ENCODE measurements at places on chromosomes 3 and 15.

DNA sequence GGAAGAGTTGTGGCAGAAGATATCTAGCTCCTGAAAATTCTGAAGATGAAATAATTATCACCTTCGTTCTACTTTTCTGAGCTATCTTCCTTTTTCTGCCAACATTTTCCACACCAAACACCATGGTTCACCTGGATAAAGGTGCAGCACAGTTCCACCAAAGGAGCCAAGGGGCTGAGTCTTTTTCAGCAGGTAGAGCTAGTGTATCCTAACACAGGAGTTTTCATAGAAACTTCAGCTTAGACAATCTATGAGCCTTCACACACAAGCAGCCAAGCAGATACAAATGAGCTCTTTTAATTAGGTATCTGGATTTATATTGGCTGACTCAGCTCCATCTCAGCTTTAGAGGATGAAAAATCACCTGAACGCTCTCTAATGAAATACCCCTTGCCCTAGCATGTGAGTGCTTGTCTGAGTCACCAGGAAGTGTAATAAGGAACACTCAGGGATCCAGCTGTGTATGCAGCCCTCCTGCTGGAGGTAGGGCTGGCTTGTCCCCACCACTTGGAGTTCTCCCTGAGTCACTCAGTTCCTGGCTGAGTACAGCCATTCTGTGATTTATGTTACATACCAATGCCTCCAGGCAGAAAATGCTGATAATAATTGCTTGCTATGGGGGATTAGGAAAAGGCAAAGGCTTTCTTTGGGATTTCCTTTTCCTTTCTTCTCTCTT, 385.7 kb downstream of the LSAMP start:
- peak; percentile 49 for DNase-seq

DNA sequence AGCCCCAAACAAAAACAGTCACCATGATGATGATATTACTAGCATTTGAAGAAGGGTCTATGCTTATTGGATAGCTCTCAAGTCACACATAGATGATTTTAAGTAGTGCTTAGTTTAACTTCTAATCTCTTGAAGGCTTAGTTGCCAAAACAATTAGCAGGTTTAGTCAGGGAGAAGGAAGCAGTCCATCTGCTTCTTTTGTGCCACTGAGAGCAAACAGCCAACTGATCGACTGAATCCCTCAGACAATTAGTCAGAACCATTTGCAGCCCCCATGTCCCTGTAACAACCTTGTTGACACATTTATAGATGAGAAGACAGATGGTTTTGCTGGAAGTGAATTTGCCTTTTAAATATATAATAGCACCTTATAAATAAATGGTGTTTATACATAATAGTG, 585.1 kb upstream of the SUCLG2 start:
- no peak for DNase-seq

- peak; percentile 62 for DNase-seq
Measured at GRCh38 chr3:153096731-153097131, 65.3 kb upstream of the RAP2B start.

DNA sequence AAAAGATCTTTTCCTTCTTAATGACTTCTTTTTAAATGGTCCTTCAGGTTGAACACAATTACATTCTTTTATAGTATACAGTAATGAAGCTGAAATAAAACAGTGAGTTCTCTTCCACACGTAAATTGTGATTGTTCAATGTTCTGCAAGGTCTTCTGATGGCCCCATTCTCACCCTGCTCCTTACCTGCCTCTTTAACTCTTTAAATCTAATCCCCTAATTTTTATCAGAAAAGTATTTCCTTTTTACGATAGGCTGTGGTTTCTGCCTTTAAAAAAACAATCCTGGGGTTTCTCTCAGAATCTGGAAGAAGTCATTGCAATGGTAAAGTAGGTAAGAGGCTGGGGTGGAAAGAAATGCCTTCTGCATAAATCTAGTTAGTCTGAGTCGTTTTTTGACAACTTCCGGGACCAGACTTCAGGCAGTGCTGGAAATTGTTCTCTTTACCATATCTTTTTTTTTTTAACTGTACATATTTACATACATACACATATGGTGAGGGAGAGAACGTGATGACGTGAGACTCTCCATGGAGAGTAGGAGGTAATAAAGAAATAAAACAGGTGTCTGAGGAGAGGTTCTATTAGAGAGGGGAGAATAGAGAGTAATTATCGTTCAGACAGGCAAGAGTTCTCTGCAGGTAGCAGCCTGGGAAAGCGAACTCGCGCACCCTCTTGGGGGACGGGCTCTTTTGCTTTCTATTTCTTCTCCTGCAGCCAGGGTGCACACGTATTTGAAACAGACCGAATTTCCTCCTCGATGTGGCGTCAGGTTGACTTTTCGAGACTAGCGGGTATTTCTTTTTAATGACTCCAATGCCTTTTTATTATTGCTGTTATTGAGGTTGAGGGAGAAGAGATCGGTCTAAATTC, at the start of gene SIDT1:
SIDT1 (plus strand) TSS at position 730 of the 872 bp plus-strand sequence. CDS start 467 bp downstream, outside the sequence.
- peak; percentile 67 for DNase-seq

- DNase-seq = peak; percentile 26
Measured at GRCh38 chr3:10950476-10951294, 41.9 kb upstream of the SLC6A1 start.

DNA sequence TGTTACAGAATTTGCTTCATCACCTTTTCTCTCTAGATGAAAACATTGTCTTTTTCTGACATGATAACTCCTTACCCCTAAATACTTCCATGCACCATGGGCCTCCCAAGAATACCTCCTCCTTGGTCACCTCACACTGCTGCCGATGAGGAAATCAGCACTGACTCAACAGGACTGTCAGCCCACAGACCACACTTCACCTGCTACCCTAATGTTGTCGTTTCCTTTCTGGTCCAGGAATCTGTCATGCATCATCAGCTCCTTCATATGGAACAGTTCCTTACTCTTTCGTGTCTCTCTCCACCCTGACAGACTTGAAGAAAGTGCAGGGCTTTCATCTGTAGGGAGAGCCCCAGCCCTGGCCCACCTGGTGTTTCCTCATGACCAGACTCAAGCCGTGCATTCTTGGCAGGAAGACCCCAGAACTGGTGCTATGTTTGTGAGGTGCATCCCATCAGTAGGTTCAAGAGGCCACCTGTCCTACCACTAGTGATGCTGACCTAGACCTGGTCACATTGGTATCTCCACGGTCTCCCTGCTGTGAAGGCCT, 41.1 kb upstream of the PLXNA1 start:
- no peak for DNase-seq

GRCh38 chr3:78941587-78941986, 826.2 kb downstream of the ROBO1 start:
- DNase-seq = no peak

DNA sequence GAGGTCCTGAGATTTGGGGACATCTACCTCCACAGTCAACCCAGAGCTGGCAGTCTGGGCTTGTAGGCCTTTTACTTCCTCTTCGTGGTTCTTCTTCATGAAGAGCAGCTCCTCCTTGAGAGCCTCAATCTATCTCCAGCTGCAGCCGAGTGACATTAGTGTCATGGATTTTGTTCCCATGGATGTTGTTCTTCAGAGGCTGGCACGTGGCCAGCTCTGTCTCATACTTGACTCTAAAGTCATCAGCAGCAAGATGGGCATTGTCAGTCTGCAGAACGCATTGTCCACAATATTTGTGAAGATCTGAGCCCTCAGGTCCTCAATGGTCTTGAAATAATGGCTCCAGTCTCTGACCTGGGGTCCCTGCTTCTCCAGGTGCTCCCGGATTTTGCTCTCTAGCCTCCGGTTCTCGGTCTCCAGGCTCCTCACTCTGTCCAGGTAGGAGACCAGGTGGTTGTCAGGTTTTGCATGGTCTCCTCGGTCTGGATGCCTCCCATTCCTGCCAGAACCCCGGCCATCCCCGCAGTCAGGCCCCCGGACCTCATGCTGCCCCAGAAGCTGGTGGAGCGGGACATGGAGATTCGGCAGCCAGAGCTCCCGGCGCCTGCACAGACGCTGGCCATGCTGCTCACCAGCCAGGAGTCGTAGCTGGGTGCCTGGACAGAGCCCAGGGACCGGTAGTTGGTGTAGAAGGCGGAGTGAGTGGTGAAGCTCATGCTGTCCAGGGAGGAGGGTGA, 3.4 kb upstream of the CCNL1 start:
- DNase-seq = no peak

DNA sequence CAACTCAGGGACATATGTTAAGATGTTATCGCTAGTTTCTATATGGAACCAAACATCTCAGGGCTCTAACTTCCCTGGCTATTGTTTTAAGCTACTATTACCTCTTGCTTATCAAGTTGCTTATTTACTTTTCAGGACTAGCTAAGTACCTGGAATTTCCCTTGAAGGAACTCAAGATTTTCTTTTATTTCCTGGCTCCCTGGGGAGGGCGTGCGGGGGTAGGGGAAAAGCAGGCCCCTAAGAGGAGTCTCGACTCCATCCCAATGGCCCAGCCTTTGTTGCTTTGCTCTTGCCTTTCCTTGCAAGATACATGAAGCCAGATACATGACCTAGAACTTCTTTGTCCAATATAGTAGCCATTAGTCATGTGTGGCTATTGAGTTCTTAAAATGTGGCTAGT, 76.9 kb upstream of the STXBP5L start:
- DNase-seq = no peak

GRCh38 chr3:179292450-179292849, 30.4 kb upstream of the ZNF639 start:
- DNase-seq = no peak

DNA sequence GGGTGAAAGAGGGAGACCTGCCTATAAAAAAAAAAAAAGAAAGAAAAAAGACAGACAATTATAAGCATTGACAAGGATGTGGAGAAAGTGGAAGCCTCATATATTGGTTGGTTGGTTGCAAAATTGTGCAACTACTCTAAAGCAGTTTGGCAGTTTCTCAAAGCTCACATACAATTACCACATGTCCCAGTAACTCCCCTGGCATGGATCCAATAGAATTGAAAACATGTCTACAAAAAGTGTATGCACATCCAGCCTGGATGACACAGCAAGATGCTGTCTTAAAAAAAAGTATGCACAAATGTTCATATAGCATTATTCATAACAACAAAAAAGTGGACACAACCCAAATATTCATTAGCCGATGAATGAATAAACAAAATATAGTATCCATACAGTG, 19.5 kb downstream of the SETMAR start:
- no peak for DNase-seq
